ENCODE measurements at places on chromosomes 16 and 17. TPM values are rescaled to one million over a fixed set of nuclear protein-coding genes. Genes with fewer than 3 reads are reported as not detected.

PRR29 gene
- 0.10 TPM for total RNA-seq

LDHD gene
- 3.1 TPM for total RNA-seq

TBC1D3H gene
- not detected for total RNA-seq

GGT6 gene
- not detected for total RNA-seq

PIK3R5 gene
- 0.15 TPM for total RNA-seq

PRKCA gene
- total RNA-seq: 53.0 TPM

WNT9B gene
- not detected for total RNA-seq

OSGIN1 gene
- 4.9 TPM for total RNA-seq

SLC5A11 gene
- total RNA-seq: 0.13 TPM

HYDIN gene
- 0.80 TPM for total RNA-seq

CACNG3 gene
- total RNA-seq: not detected

- DNase-seq: no peak
Measured at GRCh38 chr16:17357307-17358062, 113.3 kb downstream of the XYLT1 start.

GRCh38 chr16:63737633-63738032 is 1384.2 kb downstream of the CDH11 start:
- DNase-seq: no peak

GRCh38 chr16:85461022-85461813 is 151.9 kb upstream of the GSE1 start:
- no peak for DNase-seq

DNA sequence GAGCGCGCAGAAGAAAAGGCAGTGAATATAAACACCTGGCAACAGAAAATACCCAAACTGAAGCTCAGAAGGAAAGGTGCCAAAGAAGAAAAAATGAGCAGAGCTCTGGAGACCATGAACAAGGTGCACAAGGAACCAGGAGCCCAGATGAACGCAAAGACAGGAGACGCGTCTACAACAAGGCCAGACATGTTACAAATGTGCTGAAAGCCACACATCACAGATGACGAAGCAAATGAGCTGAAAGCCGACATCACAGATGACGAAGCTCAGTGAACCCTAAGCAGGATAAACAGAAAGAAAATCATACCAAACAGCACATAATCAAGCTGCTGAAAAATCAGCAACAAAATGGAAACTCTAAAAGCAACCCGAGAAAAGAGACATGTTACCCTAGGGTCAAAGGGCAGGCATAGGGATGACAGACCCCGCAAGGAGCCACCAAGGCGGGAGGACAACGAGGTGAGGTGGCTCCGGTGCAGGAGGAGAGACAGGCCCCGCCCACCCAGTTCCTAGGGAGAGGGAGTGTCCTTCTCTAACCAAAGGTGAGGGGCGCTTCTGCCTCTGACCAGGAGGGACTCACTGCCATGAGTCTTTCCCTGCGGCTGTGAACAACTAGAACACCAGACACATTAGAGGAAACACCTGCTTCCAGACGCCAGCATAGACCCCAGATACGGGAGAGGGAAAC is 39.1 kb downstream of the CCDC57 start:
- DNase-seq: no peak

DNA sequence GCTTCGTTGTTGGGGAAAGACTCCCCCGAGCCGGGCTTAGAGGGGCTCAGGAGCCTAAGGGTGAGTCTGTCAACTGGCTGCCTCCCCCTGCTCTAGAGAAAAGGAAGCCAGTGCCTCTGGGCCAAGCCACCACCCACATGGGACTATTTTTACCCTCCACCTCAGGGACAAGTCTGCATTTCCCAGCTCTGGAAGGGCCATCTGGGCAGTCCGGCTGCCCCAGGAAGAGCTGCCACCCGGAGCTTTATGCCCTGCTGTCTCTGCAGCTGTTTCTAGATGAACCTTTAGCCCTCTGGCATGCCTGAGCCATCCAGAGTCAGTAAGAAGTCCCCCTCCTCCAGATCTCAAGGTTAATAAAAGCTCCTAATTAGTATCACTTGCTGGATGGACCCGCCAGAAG is 5.3 kb upstream of the RPRML start:
- no peak for DNase-seq

- no peak for DNase-seq
Measured at GRCh38 chr17:8105957-8106398, 12.3 kb downstream of the ALOXE3 start.

- no peak for DNase-seq
Measured at GRCh38 chr16:1745181-1745899, 26.0 kb downstream of the NME3 start.

GRCh38 chr17:41666708-41667279 is 21.9 kb upstream of the EIF1 start:
- DNase-seq: peak; percentile 64

DNA sequence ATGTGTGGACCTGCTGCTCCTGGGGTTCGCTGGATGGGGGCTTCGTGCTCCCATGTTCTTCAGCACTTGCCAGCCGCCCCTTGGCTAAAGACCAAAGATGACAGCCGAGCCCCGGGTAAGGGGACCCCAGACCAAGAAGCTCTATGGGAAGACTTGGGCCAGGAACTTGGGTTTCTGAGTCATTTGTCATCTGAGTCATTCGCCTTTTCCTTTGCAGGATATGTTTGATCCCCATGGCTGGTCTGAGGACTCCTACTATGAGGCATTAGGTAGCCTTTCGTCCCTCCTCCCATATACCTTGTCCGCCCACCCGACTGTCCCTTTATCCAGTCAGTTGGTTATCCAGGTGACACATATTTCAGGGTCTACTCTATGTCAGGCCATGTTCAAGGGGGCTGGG is 17.7 kb upstream of the ITGB4 start:
- no peak for DNase-seq

- no peak for DNase-seq
Measured at GRCh38 chr17:64491994-64492393, 4.9 kb downstream of the POLG2 start.

- no peak for DNase-seq
Measured at GRCh38 chr16:56289416-56289815, 98.1 kb downstream of the GNAO1 start.

DNA sequence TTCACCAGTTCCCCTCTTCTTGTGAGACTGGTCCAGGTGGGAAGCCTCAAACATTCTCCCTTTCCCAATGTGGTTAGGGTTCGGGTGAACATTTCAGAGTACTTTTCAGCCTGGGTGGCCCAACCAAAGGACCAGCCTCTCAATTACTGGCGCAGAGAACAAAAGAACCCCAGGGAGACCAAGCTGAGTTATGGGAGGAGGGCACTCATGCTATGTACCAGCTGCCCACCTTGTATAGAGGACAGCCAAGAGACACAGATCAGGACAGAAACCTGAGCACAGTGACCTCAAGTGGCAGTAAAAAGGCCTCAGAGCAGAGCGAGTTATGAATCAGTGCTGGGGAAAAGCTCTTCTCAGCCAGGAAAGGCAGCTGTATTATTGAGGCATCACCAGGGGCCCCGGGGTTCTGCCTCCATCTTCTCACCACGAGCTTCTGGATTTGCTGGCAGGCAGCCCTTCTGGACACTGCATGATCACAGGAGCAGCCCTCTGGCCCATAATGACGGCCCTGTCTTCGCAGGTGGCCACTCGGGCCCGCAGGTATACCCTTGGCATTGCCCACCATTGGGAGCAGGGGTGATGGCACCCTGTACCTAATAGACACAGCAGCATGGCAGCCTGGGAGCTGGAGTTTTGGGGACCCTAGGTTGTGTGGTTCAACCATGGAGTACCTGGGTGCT is 3.8 kb downstream of the G6PC3 start:
- no peak for DNase-seq

DNA sequence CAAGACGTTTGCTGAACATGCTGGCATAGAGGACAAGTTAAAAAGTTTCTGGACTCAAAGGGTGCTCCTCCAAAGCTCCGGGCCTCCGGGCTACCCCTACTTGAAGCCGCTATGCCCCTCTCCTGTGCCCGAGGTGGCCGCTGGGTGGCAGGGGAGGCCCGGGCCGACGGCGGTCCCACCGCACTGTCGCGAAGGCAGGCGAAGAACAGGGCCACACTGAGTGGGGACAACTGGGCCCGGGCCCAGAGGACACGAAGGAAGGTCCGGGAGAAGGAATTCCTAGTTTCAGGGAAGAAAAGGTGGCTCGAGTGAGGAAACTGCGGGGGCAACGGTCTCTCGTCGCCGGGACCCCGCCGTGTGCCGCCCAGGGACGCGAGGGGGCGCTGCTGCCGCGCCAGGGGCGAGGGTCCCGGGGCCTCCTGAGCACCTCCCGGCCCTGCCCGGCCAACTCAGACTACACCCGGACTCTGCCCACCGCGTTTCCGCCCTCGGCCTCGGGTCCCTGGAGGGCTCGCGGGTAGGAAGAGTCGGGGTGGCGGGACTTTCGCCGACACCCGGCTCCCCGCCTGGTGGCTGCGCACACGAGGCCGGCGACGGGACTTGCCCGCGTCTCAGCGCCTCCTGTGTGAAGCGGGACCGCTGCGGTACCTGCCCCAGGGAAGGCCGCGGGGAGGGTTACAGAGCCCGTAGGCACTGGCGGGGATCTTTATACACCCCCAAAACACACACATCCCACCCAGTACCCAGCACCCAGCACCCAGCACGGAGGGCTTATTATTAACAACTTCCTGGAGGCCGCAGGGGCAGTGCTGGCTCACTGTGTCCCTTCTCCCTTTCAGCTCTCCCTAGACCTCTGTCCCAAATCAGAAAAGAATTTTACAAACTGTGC is 772 bp upstream of the CHCT1 start:
- DNase-seq: peak; percentile 12

DNA sequence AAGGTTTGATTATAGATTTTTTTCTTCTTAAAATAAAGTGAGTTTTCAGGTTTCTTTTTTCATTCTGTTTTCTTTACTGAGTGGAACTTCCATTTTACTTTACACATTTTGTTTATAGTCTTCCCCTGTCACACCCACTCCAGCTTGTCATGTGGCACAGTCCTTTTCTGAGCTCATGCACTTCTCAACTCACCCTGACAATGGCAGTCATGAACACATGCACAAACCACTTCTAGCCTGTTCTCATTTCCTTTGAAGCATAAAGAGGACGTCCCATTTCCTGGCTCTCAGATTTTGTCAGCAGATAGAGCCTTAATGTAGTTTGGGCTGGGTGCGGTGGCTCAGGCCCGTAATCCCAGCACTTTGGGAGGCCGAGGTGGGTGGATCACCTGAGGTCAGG is 168.0 kb downstream of the AHSP start:
- no peak for DNase-seq

DNA sequence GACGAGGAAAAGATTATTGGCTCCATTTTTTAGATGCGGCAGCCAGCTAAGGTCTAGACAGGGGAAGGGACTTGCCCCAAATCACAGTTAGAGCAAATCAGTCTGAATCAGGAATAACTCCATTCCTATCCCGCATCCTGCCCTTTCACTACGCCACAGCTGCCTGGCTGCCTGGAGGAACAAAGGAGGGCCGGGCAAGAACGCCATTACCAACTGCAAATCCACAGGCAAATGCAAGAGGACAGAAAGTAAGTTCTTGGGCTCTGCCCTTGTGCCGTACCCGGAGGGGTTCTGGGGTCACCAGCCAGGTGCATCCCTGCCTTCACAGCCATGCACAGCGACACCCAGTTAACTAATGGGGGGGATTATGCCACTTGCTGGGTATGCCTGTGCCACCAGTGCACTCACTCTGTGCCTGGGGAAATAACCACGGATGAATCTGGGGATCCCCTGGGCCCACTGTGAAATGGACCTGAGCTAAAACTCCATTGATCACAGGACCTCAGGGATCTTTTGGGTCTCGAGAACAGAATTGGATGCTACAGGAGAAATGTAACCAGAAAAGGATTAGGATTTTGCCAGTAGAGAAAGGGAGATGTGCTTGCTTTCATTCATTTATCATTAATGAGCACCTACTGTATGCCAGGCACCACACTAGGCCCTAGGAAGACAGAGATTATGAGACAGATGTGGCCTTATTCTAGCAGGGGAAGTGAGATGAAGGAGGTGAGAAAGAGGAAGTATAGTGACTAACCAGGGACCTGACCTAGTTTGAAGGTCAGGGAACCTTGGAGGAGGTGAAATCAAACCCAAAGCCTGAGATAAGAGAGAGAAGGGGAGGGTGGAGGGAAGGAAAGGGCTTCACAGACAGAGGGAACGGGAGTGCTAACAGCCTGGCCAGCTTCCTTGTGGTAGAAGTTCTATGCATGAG is 17.7 kb downstream of the BCL7C start:
- no peak for DNase-seq

Measured in Panc1 (cell line).